ENCODE measurements at places on chromosomes 1 and 21.

DNA sequence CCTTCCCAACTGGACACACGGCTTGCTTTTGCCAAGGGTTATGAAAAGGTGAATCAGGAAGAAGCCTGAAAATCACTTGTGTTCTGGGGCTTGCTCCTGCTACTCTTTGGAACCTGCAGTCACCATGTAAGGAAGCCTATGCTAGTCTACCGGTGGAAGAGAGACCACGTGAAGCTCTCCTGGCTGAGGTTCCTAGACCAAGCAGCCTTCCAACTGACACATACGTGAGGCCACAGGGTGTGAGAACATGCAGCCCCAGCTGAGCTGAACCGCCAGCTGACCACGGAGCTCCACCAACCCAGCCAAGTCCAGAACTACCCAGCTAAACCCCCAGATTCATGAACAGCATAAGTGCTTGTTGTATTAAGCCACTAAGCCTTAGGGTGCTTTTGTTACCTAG lies 72.8 kb upstream of the KRTAP19-8 start:
- no peaks in the 10 kb centered on the region for H3K36me3 ChIP-seq
- H3K4me3 ChIP-seq: no peak overlapping the region
- no peaks in the 10 kb centered on the region for H3K27me3 ChIP-seq
- no peaks in the 10 kb centered on the region for H3K4me1 ChIP-seq
- H3K27ac ChIP-seq: no peak overlapping the region

GRCh38 chr1:224747578-224747977 lies 131.5 kb downstream of the CNIH3 start:
- no peak overlapping the region for H3K4me3 ChIP-seq
- no peaks in the 10 kb centered on the region for H3K4me1 ChIP-seq

DNA sequence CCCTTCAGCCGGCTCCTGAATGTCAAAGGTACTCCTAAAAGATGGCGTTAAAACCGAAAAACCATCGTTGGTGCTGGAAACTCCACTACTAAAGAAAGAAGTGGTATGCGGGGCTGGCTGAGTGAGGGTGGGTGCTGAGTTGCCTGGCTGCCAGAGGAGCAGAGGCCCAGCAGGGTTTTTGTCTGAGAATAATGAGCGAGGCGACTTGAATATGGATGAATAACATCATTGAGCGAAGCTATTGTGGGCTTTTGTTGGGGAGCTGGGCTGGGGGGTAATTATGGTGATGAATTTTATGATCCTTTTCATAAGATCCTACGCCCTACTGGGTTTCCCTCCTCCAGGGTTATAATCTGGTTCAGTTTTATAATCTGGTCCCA lies 2.0 kb downstream of the PDPN start:
- peak overlapping the region; percentile 40 for H3K27ac ChIP-seq
- H3K27me3 ChIP-seq: no peaks in the 10 kb centered on the region
- peaks cover 12% of the 10 kb centered on the region for H3K4me1 ChIP-seq
- H3K4me3 ChIP-seq: peak overlapping the region; percentile 97
- DNase-seq: no peak

- H3K4me1 ChIP-seq: 0 out of 2 replicates have a peak, but pooled peaks cover 2% of the 10 kb centered on the region
- no peaks in the 10 kb centered on the region for H3K36me3 ChIP-seq
- no peak overlapping the region for H3K4me3 ChIP-seq
Measured at GRCh38 chr1:161091796-161092507, 2.6 kb upstream of the NECTIN4 start.

GRCh38 chr1:158943059-158943458 lies 11.7 kb downstream of the PYHIN1 start:
- no peak for DNase-seq
- H3K36me3 ChIP-seq: no peaks in the 10 kb centered on the region
- no peak overlapping the region for H3K27ac ChIP-seq
- H3K27me3 ChIP-seq: no peaks in the 10 kb centered on the region
- no peaks in the 10 kb centered on the region for H3K4me1 ChIP-seq
- no peak overlapping the region for H3K4me3 ChIP-seq

DNA sequence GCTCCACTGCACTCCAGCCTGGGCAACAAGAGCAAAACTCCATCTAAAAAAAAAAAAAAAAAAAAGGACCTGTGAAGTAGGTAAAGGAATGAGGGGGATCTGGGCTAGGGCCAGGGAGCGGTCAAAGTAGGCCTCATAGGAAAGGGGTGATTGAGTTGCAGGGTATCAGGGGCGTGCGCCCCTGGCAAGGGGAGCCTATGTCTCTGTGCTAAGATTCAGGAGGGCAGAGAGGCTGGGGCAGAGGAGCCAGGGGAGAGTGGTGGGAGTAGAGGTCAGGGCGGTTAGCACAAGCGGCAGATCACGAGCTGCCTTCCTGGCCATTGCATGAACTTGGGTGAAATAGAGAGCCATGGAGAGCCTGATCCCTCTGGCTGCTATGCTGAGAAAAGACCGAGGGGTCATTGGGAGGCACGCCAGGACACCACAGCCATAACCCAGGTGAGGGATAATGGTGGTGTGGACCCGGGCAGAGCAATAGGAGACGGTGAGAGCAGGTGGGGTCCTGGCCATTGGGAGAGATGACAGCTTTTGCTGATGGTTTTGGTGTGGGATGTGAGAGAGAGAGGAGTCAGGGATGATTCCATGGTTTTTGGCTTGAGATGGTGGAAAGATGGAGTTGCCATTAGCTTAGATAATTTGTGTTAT lies 30.6 kb upstream of the CSF1 start:
- no peak overlapping the region for H3K4me3 ChIP-seq
- no peak for DNase-seq
- H3K27me3 ChIP-seq: no peaks in the 10 kb centered on the region
- H3K36me3 ChIP-seq: no peaks in the 10 kb centered on the region
- no peak overlapping the region for H3K27ac ChIP-seq
- peaks cover 9% of the 10 kb centered on the region for H3K4me1 ChIP-seq

DNA sequence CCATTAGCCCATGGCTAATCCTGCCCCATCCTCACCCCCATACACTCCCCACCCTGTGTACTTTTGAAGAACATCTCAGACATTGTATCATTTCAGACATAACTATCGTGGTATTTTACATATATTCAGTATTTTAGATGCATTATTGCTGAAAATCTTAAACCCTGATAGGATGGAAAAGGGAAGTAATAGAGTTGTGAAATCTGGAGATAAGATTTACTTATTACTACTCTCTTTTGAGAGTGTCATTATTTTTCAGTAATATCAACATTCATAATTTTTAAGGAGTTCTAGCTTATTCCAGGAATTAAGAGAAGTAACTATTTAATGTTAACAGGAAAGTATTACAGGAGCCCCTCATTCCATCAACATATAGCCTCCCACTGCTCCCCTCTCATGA lies 34.4 kb downstream of the ADCY10 start:
- H3K27ac ChIP-seq: no peak overlapping the region
- H3K4me1 ChIP-seq: no peaks in the 10 kb centered on the region
- DNase-seq: no peak
- no peaks in the 10 kb centered on the region for H3K27me3 ChIP-seq

DNA sequence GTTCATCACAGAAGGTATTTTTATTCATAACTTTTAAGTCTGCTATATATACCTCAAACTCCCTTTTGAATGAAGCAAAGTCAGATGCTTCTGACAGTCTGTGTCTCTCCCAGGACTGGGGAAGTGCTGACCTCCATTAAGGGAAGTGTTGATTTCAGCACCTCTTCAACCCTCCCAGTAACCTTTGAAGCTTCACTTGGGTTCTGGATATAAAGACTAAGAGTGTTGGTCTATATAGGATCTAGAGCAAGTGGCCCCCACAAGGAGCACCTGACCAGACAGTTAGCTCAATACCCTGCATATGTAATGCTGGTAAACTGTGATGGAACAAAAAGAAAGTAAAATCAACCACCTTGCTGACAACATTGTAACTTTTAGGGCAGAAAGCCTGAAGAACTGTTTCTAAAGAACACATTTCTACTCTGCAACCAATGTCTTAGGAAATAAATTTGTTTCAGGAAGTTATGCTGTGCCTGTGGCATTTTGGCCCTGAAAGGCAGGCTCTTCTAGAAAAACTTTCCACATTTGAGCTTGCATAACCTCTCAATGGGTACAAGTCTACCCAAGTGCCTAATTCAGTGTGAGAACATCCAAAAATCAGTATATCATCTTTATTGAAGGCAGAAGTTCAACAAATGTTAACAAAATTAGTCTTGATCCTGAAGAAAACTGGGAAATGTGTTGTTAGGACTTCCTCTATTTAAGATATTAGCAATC lies 865 bp upstream of the PTPN22 start:
- DNase-seq: no peak
- H3K27ac ChIP-seq: no peak overlapping the region
- no peak overlapping the region for H3K4me3 ChIP-seq
- H3K27me3 ChIP-seq: no peaks in the 10 kb centered on the region
- no peaks in the 10 kb centered on the region for H3K4me1 ChIP-seq

- no peak overlapping the region for H3K4me3 ChIP-seq
- H3K4me1 ChIP-seq: no peaks in the 10 kb centered on the region
- no peak overlapping the region for H3K27ac ChIP-seq
- no peaks in the 10 kb centered on the region for H3K36me3 ChIP-seq
Measured at GRCh38 chr1:77126307-77126706, 92.9 kb downstream of the PIGK start.

- no peaks in the 10 kb centered on the region for H3K27me3 ChIP-seq
- no peak overlapping the region for H3K27ac ChIP-seq
Measured at GRCh38 chr21:45442276-45442675, 37.3 kb downstream of the COL18A1 start.

DNA sequence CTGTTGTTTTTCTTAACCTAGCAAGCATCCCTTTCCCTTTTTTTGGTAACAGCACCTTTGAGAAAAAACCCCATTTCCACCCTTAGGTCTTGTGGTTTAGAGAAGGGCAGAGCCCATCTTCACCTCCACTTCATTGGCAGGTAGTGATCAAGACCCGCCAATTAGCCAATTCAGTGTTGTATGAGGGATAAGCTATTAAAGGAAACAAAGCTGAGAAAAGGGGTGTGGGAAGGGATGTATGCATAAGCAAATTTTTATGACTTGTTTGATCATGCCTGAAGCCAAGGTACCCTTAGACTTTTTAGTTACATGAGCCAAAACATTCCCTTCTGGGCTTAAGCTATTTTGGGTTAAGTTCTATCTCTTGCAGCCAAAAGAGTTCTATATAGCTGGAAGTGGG lies 3.6 kb upstream of the ZNF697 start:
- DNase-seq: no peak
- H3K4me3 ChIP-seq: no peak overlapping the region
- no peaks in the 10 kb centered on the region for H3K27me3 ChIP-seq
- no peaks in the 10 kb centered on the region for H3K36me3 ChIP-seq

DNA sequence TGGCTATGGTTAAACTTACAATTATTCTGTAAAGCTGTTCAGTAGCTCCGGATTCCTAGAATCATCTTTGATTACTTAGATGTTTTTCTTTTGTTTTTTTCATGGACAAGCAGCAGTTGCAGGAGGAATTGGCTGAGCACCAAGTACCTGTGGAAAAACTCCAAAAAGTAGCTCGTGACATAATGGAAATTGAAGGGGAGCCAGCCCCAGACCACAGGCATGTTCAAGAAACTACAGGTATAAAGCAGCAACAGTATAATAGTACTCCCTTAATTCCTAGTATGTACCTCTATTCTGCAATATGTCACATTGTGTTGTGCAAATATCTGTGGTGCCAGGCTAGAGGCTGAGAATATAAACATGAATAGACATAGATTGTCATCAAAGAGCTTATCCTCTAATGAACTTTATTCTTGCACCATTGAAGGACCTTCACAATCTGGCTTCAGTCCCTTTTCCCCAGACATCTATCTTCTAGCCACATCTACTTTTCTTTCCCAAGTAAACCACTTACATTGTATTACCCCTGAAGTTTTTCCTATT lies 132.3 kb upstream of the BMP8A start:
- H3K4me1 ChIP-seq: no peaks in the 10 kb centered on the region
- DNase-seq: no peak
- H3K36me3 ChIP-seq: peaks cover 25% of the 10 kb centered on the region
- H3K27ac ChIP-seq: no peak overlapping the region
- no peak overlapping the region for H3K4me3 ChIP-seq
- no peaks in the 10 kb centered on the region for H3K27me3 ChIP-seq

- no peak overlapping the region for H3K4me3 ChIP-seq
- H3K36me3 ChIP-seq: no peaks in the 10 kb centered on the region
- no peaks in the 10 kb centered on the region for H3K27me3 ChIP-seq
Measured at GRCh38 chr1:245226203-245226499, 71.4 kb downstream of the KIF26B start.

GRCh38 chr21:45504516-45505415 lies 37.5 kb downstream of the SLC19A1 start:
- H3K27ac ChIP-seq: no peak overlapping the region
- DNase-seq: no peak
- peaks cover 9% of the 10 kb centered on the region for H3K36me3 ChIP-seq
- H3K4me3 ChIP-seq: no peak overlapping the region
- H3K27me3 ChIP-seq: no peaks in the 10 kb centered on the region

DNA sequence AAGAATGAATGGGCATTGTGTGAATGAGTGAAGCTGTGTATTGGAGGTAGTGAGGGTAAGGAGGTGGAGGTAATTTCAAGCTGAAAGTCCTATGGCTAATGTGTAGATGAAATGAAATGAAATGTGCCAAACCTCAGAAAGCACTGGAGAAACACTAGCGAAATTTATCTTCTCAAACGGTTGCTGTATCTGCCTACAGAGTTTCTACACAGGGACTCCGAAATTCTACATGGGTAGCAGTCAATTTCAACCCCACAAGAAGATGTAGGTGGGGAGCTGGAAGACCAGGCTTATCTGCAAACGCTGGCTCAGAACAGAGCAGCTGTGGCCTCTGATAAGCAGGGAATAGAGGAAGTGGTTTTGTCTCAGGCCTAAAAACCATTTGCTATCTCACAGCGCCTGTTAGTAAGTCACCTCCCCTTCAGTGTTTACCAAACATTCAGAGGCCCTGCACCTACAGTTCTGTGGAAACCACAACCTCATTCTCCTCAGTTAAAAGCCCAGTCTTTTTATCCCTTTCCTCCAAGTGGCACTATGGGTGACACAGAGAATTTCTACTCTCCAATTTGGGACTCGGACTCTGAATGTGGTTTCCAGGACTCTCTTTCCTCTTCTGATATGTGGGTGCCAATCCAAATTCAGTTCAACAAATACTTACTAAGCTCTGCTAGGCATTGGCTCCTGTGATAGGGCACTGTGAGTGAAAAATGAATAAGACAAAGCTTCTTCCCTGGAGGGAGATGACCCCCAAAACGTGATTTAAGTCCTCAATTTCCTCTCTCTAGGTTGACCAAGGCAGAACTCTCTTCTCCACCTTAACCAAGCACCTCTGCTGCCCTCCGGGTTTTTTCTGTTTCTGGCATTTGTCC lies 17.2 kb upstream of the SLAMF6 start:
- H3K4me3 ChIP-seq: no peak overlapping the region
- H3K36me3 ChIP-seq: no peaks in the 10 kb centered on the region
- H3K27ac ChIP-seq: no peak overlapping the region
- H3K27me3 ChIP-seq: no peaks in the 10 kb centered on the region
- no peak for DNase-seq

DNA sequence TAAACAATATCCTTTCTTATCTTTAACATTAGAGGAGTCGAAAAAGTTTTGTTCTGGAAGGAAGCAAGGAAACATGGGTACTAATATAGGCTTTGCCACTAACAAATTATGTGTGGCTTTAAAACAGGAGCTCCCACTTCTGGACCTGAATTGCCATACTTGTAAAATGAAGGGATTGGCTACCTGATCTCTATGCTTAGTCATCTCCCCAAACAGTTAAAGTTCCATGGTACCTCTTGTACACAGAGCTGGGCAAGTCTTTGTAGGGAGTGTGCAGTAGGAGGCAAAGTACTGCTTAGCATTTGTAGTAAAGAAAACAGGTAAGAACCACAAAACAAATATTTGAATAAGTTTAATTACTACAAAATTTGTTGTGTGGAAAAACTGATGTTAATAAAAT lies 81.3 kb downstream of the MAST2 start:
- H3K27me3 ChIP-seq: no peaks in the 10 kb centered on the region
- DNase-seq: no peak
- no peaks in the 10 kb centered on the region for H3K4me1 ChIP-seq
- no peaks in the 10 kb centered on the region for H3K36me3 ChIP-seq
- H3K27ac ChIP-seq: no peak overlapping the region
